DND-41 (cell line): ENCODE measurements at places on chromosomes 13 and 19.
A peak's percentile ranks its signal among the peaks of the same experiment; 100 is the strongest.

DNA sequence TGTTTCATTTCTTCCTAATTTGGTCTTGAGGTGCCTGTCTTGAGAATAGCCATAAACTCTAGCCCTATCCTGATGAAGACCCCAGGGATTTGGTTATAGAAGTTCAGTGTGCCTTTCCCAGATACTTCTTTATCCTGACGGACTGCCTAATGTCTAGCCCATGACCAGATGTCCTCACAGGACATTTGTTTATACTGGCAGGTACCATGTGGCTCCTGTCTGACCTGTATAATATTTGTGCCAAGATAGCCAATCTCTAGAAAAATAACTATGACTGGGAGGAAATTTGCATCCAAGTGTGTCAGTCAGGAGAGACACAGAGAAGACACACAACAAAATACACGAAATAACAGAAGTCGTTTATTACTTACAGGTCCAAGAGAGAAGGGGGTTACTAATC lies 69.2 kb upstream of the MIR17HG start:
- no peaks in the 10 kb centered on the region for H3K36me3 ChIP-seq
- no peak for DNase-seq
- H3K4me3 ChIP-seq, result no peak overlapping the region

- H3K27me3 ChIP-seq, result no peaks in the 10 kb centered on the region
- H3K4me1 ChIP-seq, result peaks cover 47% of the 10 kb centered on the region
- H3K4me3 ChIP-seq, result peak overlapping the region; percentile 87
These were observed 2.3 kb downstream of the MIDN start for GRCh38 chr19:1250437-1251260.

DNA sequence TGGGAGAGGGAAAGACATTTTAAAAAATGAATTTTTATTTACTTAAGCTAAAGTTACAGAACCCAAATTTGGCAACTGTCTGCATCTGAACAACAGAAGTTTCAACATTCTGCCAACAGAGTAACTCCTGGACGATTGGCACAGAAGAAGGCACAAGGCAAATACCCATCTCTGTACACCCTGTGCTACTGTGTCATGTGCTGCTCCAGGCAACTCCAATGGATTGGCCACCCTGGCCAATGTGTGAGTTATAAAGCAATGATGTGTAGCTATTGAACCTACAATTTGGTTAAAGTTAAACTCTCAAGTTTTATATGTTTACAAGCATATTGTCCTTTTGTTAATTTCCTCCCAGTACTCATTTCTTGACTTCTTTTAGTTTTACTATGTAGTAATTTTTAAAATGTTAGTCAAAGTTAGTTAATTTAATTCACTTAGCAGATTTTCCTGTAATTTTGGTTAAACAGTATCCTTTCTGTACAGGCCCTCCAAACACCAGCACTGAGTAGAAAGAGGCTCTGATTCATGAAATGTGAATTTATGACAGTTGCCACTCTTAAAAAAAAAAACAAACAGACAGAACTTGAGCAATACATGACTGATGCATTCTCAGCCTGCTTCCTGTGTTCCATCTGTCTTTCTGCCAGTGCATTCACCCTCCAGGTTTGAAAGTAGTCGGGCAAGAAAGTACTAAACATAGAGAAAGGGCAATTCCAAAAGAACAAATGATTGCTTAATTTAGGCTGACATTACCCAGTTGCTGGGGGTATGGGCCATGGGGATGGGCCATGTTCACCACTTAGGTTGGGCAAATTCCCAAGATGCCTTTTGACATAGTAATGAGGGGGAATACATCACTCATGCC lies 5.9 kb downstream of the STARD13 start:
- H3K27me3 ChIP-seq, result no peaks in the 10 kb centered on the region
- H3K4me1 ChIP-seq, result no peaks in the 10 kb centered on the region
- DNase-seq, result no peak
- H3K27ac ChIP-seq, result no peak overlapping the region
- H3K4me3 ChIP-seq, result no peak overlapping the region
- H3K36me3 ChIP-seq, result no peaks in the 10 kb centered on the region

DNA sequence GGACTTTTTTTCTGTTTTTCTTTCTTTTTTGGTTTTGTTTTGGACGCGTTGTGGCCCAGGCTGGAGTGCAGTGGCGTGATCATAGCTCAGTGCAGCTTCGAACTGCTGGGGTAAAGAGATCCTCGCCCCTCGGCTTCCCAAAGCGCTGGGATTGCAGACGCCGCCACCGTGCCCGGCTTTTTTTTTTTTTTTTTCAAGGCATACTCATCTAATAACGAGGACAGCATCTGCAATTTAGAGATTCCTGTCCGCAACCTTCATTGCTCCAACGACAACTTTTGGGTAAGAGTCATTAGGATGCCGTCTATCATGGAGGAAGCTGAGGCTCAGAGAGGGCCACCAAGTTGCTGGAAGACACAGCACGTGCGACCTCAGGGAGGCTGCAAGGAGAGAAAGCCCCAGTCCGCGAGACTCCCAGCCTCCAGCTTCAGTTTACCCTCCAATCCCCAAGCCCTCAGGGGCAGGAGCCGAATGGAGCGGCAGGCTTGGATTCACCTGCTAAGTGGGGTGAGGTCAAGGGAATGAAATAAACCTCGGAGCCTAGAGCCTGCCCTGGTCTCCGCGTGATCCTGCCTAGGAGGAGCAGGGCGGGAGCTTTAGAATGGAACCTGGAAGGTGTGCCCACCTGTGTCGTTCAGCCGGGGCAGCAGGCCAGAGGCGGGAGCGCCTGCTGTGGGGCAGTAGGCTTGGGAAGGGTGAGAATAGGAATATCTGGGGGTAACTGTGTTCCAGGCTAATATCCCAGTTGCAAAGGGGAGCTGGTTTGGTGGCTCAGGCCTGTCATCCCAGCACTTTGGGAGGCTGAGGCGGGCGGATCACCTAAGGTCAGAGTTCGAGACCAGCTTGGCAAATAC lies 676 bp upstream of the POLRMT start:
- H3K4me1 ChIP-seq, result peaks cover 38% of the 10 kb centered on the region
- peak overlapping the region; percentile 99 for H3K4me3 ChIP-seq
- H3K27ac ChIP-seq, result peak overlapping the region; percentile 81
- H3K36me3 ChIP-seq, result peaks cover 21% of the 10 kb centered on the region

GRCh38 chr13:90201202-90201601 lies 1146.3 kb upstream of the MIR17HG start:
- H3K27ac ChIP-seq, result no peak overlapping the region
- no peak overlapping the region for H3K4me3 ChIP-seq
- no peak for DNase-seq
